ENCODE measurements at places on chromosomes 4 and X.
A peak's percentile ranks its signal among the peaks of the same experiment; 100 is the strongest.

DNA sequence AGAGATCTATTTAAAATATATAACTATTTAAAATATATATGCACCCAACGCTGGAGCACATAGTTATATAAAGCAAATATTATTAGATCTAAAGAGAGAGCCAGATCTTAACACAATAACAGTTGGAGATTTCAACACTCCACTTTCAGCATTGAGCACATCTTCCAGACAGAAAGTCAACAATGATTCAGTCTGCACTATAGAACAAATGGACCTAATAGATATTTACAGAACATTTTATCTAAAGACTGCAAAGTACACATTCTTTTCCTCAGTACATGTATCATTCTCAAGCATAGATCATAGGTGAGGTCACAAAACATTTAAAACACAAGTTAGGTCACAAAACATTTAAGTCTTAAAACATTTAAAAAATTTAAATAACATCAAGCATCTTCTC, 36.4 kb downstream of the NLRP2B start:
- no peak for DNase-seq

- no peak for DNase-seq
Observed at GRCh38 chrX:50168241-50168687, 32.5 kb downstream of the AKAP4 start.

GRCh38 chr4:3122081-3122563, 47.6 kb downstream of the HTT start:
- no peak for DNase-seq

DNA sequence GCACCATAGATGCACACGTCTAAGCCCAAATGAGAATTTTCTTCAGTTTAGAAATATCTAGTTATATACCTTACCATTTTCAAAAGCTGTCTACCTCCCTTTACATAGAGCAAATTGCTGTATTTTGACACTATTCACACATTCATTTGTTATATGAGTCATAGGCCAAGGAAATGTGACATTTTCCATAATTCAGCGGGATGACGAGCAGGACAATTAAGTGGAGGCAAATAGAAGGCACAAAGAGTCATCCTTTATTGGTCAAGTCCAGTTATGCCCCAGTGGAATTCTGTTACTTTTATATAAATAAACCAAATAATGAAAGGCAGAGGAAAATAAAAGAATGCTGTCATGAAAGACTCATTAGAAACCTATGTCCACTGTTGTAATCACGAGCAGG, 27.9 kb downstream of the FGF13 start:
- DNase-seq = no peak

GRCh38 chr4:165740911-165741310, 132.1 kb upstream of the TLL1 start:
- no peak for DNase-seq

DNA sequence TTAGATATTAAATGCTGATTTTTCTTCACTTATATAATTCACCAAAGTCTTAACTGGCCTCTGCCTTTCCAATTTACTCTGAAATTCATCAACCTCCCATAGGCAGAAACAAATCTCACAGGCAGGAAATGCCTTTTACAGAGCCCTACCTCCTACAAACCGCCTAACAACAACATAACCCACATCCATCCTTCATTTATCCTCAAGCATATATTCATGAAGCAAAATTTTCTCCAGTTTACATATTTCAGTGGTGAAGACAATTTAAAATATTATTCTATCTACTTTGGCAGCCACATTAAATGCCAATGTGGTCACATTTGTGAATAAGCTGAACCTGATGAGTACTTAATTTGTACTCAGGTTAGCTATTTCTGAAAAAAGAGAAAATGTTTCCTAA, 30.3 kb downstream of the SEPSECS start:
- DNase-seq = no peak

GRCh38 chrX:37993837-37994619, 12.3 kb upstream of the SYTL5 start:
- no peak for DNase-seq

DNA sequence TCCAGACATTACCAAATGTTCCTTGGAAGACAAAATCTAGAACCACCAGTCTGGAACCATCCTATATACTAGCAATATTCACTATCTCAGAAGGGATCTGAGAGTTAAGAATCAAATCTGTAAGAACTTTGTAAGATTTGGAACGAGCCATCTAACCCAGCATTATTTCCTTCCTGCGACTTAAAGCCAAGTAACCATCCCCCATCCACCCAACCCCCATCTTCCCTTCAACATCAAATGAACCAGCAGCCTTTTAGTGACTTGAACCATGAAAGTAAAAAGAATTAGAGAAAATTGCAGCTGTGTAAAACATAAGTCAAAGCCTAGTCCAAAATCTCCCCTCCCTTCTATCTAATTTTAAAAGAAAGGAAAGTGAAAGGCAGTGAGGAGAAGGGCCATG, 15.6 kb downstream of the RBM47 start:
- peak; percentile 13 for DNase-seq

- DNase-seq = no peak
Observed at GRCh38 chrX:40152173-40152711, 54.5 kb upstream of the BCOR start.

DNA sequence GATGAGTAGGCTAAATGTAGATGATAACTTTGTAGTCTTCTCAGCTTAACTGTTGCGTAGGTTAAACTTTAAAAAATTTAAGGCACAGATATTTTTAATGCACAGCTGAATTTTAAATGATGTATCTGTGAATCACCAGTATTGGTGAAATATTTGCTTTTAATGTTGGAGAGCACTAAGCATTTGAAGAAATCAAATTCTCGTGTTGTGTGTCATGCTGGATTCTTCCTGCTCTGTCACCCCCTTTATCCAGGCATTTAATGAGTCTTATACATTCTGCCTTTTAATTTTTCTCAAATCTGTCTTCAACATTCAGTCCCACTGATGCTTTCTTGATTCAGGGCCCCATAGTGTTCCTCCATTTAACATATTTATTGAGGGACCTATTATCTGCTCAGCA, 76.7 kb downstream of the SLC4A4 start:
- DNase-seq = no peak

GRCh38 chr4:184632842-184633241, 16.4 kb downstream of the CASP3 start:
- no peak for DNase-seq

DNA sequence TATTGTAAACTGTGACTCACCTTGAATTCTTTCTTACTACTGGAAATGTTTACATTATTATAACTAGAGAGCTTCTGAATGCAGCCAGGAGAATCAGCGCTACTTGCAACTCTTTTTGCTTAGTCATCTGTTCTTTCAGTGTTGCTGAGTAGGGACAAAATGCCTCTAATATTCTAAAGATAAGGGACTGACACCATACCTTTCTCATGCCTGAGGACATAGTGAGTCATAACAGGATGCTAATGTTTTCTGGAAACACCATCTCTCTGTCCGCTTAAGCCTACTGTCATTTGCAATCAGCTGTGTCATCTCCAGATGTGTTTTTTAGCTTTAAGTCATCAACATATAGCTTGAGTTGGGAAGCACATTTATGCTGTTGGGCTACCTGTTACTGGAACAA, 108.3 kb downstream of the QRFPR start:
- no peak for DNase-seq

DNA sequence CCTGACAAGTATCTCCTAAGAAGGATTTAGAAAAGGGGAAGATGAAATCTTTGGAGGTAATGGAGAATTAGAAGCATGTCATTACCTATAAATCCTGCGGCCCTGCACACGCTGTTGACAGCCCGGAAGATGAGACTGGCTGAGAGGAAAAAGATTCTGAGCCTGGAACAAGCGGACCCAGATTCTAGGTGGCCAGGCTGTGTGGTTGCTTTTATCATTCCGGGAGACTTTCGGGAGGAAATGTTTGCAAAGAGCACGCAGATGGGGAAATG, 5.8 kb upstream of the PPP2R3B start:
- DNase-seq = no peak

GRCh38 chrX:99301990-99302389, 1108.1 kb downstream of the PCDH19 start:
- no peak for DNase-seq
